GM23338 (cell line): ENCODE measurements at places on chromosomes 5 and 9. TPM values are rescaled to one million over a fixed set of nuclear protein-coding genes. Genes with fewer than 3 reads are reported as not detected.

DNA sequence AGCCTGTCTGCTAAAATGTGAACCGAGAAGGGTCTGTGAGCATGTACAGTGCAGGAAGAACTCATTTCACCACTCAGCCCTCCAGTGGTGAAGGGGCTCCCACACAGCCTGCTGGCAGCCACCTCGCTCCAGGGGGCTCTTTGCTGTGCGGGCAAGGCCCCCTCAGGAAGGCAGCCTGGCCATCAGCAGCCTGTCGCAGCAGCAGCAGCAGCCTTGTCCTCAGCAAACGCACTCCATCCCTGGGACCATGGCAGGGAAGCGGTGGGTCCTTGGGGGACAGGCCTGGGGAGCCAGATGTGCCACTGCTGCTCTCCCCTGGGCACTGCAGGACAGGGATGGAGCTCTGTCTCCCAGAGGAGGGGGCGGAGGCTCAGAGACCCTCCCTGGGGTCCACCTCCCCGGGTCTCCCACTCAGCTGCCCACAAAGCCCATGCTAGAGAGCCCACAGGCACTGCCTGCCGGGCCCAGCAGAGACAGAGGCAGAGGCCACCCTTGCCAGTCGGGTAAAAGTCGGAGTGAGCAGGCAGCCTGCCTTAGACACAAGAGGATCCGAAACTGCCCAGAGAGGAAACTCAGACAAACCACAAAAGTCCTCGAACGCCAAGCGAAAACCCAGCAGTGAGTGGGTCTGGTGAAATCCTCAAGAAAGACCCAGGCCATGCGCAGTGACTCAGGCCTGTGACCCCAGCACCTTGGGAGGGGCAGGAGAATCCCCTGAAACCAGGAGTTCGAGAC is 8.0 kb downstream of the BRD3 start:
- H3K4me1 ChIP-seq = peaks cover 6% of the 10 kb centered on the region
- H3K27me3 ChIP-seq = no peaks in the 10 kb centered on the region
- H3K27ac ChIP-seq = peak overlapping the region; percentile 39; the same call in 1 of the 2 replicates
- no peak for DNase-seq
- H3K4me3 ChIP-seq = no peak overlapping the region
- H3K36me3 ChIP-seq = no peaks in the 10 kb centered on the region

- H3K36me3 ChIP-seq = no peaks in the 10 kb centered on the region
- no peaks in the 10 kb centered on the region for H3K4me1 ChIP-seq
Measured at GRCh38 chr9:132044176-132044875, 35.3 kb downstream of the MED27 start.

GRCh38 chr5:93941897-93942296 is 200.5 kb upstream of the POU5F2 start:
- H3K27ac ChIP-seq = no peak overlapping the region
- DNase-seq = no peak
- H3K4me1 ChIP-seq = no peaks in the 10 kb centered on the region
- H3K4me3 ChIP-seq = no peak overlapping the region

DNA sequence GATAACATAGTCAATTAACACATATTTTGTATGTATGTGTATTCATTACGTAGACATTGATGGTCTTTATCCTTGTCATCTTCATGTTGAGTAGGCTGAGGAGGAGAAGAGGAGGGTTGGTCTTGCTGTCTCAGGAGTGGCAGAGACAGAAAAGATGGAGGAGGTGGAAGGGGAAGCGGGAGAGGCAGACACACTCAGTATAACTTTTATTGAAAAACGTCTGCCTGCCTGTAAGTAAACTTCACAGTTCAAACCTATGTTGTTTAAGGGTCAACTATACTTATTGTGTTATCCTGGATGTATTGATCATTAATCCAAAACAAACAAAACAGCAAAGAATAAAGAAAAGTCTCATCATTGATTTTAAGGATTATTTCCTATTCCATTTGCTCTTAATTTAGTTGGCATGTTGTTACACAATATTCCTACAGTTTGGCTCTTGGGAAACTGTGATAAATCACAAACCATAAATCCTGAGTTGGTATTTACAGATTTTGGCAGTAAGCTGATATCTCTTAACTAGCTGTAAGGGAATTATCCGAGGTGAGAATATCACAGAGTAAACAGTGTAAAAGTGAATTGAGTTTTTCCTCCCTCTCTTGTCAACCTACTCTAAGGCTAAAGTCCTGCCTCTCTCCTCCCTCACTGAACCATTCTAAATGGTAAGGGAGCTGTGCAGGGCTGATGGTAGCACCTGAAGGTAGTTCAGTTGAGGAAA is 487.2 kb downstream of the SPATA31D1 start:
- no peaks in the 10 kb centered on the region for H3K4me1 ChIP-seq
- DNase-seq = no peak
- no peaks in the 10 kb centered on the region for H3K27me3 ChIP-seq
- no peak overlapping the region for H3K4me3 ChIP-seq

GRCh38 chr5:33480876-33481275 is 40.1 kb downstream of the TARS1 start:
- peaks cover 5% of the 10 kb centered on the region; the same call in 1 of the 2 replicates for H3K36me3 ChIP-seq
- no peaks in the 10 kb centered on the region for H3K27me3 ChIP-seq
- H3K4me1 ChIP-seq = peaks cover 11% of the 10 kb centered on the region
- H3K4me3 ChIP-seq = no peak overlapping the region
- no peak for DNase-seq

GRCh38 chr5:138654281-138654867 is 79.2 kb upstream of the HSPA9 start:
- no peaks in the 10 kb centered on the region for H3K27me3 ChIP-seq
- no peak for DNase-seq
- no peaks in the 10 kb centered on the region for H3K36me3 ChIP-seq
- H3K27ac ChIP-seq = no peak overlapping the region
- H3K4me3 ChIP-seq = no peak overlapping the region

- DNase-seq = no peak
- no peaks in the 10 kb centered on the region for H3K27me3 ChIP-seq
- no peaks in the 10 kb centered on the region for H3K36me3 ChIP-seq
Measured at GRCh38 chr9:99414321-99414720, 192.2 kb downstream of the SEC61B start.

- no peak for DNase-seq
- H3K4me1 ChIP-seq = no peaks in the 10 kb centered on the region
- no peak overlapping the region for H3K4me3 ChIP-seq
- H3K27me3 ChIP-seq = no peaks in the 10 kb centered on the region
Measured at GRCh38 chr5:132673488-132673887, 301 bp upstream of the IL4 start.

- H3K4me1 ChIP-seq = peaks cover 8% of the 10 kb centered on the region
- no peaks in the 10 kb centered on the region for H3K27me3 ChIP-seq
Measured at GRCh38 chr9:107173422-107174180, 109.5 kb upstream of the RAD23B start.

DNA sequence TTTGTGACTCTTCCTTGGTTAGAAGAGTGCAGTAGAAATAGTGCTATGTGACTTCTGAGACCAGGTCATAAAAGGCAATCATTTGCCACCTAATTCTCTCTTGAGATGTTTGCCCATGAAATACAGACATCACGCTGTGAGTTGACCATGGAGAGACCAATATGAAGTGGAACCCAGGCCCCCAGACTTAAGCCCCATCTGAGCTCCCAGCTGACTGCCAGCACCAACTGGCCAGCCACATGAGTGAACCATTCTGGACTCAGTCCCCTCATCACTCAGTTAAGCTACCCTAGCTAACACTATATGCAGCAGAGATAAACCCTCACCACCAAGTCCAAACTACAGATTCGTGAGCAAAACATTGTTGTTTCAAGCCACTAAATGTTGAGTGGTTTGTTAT is 60.7 kb upstream of the NIPBL start:
- H3K27ac ChIP-seq = no peak overlapping the region
- no peaks in the 10 kb centered on the region for H3K36me3 ChIP-seq
- H3K4me1 ChIP-seq = no peaks in the 10 kb centered on the region
- DNase-seq = no peak

DNA sequence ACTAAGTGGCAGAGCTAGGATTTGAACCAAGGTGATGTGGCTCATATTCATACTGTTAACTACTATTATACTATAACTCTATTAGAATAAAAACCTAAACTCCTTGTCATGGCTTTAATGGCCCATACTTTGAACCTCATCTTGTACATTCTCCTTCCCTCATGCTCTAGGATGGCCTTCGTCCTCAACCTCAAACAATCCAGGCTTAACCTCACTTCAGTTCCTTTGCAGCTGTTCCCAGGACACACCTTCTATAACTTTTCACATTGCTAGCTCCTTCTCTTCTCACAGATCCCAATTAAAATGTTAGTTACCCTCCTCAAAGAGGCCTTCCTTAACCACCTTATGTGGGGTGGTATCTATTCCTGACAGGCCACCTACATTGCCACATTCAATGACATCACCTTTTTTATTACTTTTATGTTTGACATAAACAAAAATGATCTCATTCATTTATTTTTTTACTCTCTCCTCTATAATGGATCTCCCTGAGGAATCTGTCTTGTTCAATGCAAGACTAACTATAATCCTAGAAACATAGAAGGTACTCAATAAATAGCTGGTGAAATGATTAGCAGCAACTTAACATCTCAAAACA is 53.7 kb downstream of the CEP120 start:
- no peaks in the 10 kb centered on the region for H3K27me3 ChIP-seq
- H3K36me3 ChIP-seq = no peaks in the 10 kb centered on the region; the same call in none of the 2 replicates
- no peak overlapping the region for H3K4me3 ChIP-seq
- no peak for DNase-seq
- no peaks in the 10 kb centered on the region for H3K4me1 ChIP-seq

- H3K4me3 ChIP-seq = no peak overlapping the region
- no peaks in the 10 kb centered on the region for H3K36me3 ChIP-seq
- no peaks in the 10 kb centered on the region for H3K4me1 ChIP-seq
- H3K27ac ChIP-seq = no peak overlapping the region
Measured at GRCh38 chr5:18881615-18882014, 1106.4 kb downstream of the CDH18 start.

DNA sequence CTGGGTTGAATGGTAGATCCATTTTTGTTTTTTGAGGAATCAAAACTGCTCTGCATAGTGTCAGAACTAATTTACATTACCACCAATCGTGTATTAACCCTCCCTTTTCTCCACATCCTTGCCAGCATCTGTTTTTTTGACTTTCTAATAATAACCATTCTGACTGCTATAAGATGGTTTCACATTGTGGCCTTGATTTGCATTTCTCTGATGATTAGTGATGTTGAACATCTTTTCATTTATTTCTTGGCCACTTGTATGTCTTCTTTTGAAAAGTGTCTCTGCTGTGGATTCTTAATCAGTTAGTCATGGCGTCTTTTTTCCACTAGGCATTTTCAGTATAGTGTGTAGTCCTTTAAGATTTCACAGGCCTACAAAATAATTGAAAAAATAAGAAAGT is 2144.3 kb upstream of the C9orf72 start:
- no peak for DNase-seq
- no peak overlapping the region for H3K4me3 ChIP-seq

DNA sequence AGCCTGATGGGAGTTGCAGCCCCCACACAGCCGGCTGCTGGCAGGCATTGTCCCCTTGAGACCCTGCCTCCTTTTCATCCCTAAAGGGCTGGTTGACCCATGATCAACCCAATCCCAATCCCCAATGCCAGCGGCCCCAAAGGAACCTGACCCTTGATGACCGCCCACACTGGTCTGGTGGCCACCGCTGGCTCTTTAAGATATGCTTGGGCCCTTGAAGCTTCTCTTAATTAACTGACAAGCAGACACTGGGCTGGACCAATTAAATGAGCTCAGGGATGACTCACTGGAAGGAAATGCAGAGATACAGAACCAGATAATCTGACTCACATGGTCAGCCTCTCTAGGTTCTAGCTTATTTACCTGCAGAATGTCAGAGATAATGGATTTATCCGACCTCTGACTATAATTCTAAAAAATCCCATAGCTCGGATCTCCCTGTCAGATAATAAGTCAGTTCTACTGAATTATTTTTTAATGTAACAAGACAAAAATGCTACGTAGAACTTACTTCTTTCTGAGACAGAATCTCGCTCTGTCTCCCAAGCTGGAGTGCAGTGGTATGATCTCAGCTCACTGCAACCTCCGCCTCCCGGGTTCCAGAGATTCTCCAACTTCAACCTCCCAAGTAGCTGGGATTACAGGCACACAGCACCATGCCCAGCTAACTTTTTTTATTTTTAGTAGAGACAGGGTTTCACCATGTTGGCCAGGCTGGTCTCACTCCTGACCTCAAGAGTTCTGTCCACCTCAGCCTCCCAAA is 11.1 kb upstream of the MLANA start:
- no peak overlapping the region for H3K4me3 ChIP-seq
- H3K4me1 ChIP-seq = no peaks in the 10 kb centered on the region
- peak; percentile 17 for DNase-seq
- no peaks in the 10 kb centered on the region for H3K27me3 ChIP-seq

- H3K36me3 ChIP-seq = no peaks in the 10 kb centered on the region
- no peak overlapping the region for H3K27ac ChIP-seq
- H3K4me3 ChIP-seq = peak overlapping the region; percentile 93
- H3K4me1 ChIP-seq = peaks cover 43% of the 10 kb centered on the region
- H3K27me3 ChIP-seq = peaks cover 51% of the 10 kb centered on the region
Measured at GRCh38 chr5:143402553-143403333, 743 bp downstream of the NR3C1 start.

GRCh38 chr9:34025062-34025461 is 23.6 kb downstream of the UBAP2 start:
- H3K4me3 ChIP-seq = no peak overlapping the region
- H3K36me3 ChIP-seq = peaks cover 4% of the 10 kb centered on the region; the same call in 1 of the 2 replicates
- H3K4me1 ChIP-seq = no peaks in the 10 kb centered on the region
- DNase-seq = no peak
- H3K27me3 ChIP-seq = no peaks in the 10 kb centered on the region
- H3K27ac ChIP-seq = no peak overlapping the region

GRCh38 chr5:7642029-7642428 is 208.9 kb downstream of the CFAP90 start:
- H3K36me3 ChIP-seq = no peaks in the 10 kb centered on the region; the same call in 1 of the 2 replicates
- no peaks in the 10 kb centered on the region for H3K27me3 ChIP-seq
- H3K4me3 ChIP-seq = no peak overlapping the region

DNA sequence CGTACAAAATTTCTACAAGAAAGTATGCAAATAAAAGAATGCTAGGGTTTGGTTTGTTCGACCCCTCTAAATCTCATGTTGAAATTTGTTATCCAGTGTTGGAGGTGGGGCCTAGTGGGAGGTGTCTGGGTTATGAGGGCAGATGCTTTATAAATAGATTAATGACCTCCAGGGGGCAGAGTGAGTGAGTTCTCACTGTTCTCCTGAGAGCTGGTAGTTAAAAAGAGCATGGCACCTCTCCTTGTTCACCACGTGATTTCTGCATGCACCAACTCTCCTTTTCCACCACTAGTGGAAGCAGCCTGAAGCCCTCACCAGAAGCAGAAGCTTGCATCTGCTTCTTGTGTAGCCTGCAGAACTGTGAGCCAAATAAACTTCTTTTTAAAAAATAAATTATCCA is 50.4 kb upstream of the FAM170A start:
- H3K4me3 ChIP-seq = no peak overlapping the region
- peaks cover 11% of the 10 kb centered on the region; the same call in 1 of the 2 replicates for H3K4me1 ChIP-seq
- no peaks in the 10 kb centered on the region for H3K27me3 ChIP-seq
- H3K36me3 ChIP-seq = no peaks in the 10 kb centered on the region

GRCh38 chr5:62465985-62466925 is 53.7 kb downstream of the IPO11 start:
- no peaks in the 10 kb centered on the region for H3K27me3 ChIP-seq
- DNase-seq = no peak
- H3K27ac ChIP-seq = no peak overlapping the region
- H3K36me3 ChIP-seq = no peaks in the 10 kb centered on the region
- H3K4me3 ChIP-seq = no peak overlapping the region

Gene LCN9
- not detected in 2 replicates for polyA plus RNA-seq

Gene CER1
- 0.73 and 0.90 TPM in 2 replicates for polyA plus RNA-seq

Gene TRPM3
- 1.2 and 2.8 TPM in 2 replicates for polyA plus RNA-seq

Gene REEP2
- polyA plus RNA-seq = 20.5 and 21.1 TPM in 2 replicates

Gene CAAP1
- 56.2 and 59.7 TPM in 2 replicates for polyA plus RNA-seq

Gene PCDHB4
- polyA plus RNA-seq = 0.87 and 1.3 TPM in 2 replicates

Gene SPIN1
- polyA plus RNA-seq = 48.6 and 49.0 TPM in 2 replicates
